Stimulated activated CD8-positive, alpha-beta memory T cell treated with anti-CD3 and anti-CD28 coated beads, Interleukin-4, amount 100 ng/mL, for 1 hour (primary cell): ENCODE measurements at places on chromosomes 5 and 9.

- no peak for DNase-seq
Measured at GRCh38 chr9:389159-389558, 174.5 kb downstream of the DOCK8 start.

DNA sequence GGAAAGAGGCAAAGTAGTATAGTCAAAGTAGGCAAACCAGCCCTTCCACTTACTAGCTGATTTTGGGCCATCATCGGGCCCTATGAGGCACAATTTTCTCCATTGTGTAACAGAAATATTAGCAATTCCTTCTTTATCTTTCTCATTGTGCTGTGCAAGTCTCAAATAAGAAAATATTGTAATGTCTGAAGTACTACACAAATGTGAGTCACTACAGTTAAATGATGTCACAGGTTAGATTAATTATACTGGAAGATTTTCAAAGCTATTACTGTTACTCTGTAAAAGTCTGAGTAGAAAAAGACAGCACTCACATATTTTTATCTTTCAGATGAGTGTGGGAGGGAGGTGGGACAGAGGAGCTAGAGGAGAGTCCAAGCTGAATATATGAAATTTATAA is 12.4 kb upstream of the TMC1 start:
- no peak for DNase-seq

- DNase-seq, result no peak
Measured at GRCh38 chr9:86599561-86599960, 245.4 kb upstream of the TUT7 start.

DNA sequence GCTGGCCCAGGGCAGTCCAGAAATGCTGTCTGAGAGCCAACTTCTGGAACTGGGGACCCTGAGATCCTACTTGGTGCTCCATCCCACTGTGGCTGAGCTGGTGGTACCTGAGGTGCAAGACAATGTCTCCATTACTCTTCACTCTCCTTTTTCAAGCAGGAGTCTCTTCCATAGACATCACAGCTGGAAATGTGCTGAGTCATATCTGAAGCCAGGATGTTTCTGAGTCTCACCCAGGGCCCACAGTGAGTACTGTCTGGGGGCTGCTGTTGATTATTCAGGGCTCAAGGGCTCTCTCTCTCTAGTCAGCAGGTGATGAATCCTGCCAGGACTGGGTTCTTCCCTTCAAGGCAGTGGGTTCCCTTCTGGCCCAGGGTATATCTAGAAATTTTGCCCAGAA is 145.2 kb upstream of the TAS2R1 start:
- DNase-seq, result no peak

DNA sequence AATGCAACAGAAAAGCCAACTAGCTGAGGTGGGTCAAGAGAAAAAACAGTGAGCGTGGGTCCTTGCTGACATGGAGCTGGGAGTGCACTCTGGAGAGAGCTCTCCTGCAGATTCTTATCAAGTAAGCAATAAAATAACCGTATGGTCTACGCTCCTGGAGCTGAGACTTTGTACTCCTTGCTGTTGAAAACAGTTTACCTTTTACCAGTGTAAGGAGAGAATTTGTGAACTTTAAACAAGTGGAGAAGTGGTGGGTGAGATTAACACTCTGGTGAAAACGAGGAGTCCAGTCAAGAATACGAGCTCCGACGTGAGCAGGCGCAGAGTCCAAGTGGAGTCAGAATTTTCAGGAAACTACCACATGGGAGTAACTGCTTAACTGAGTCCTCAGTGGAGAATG is 156.1 kb upstream of the ERCC6L2 start:
- DNase-seq, result no peak

DNA sequence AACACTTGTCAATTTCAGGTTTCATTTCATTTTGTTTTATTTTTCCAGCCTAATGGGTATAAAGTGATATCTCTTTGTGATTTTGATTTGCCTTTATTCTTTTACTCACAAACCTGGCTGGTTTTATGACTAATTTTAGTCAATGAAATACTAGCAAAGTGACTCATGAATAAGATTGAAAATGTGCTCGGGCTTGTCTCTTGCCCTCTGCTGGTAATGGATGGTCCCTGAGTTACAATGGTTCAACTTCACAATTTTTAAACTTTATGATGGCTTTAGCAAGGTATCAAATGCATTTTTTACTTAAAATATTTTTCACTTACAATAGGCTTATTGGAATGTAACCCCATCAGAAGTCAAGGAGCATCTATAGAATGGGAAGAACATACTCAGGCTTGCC is 431.4 kb upstream of the CCNG1 start:
- no peak for DNase-seq

DNA sequence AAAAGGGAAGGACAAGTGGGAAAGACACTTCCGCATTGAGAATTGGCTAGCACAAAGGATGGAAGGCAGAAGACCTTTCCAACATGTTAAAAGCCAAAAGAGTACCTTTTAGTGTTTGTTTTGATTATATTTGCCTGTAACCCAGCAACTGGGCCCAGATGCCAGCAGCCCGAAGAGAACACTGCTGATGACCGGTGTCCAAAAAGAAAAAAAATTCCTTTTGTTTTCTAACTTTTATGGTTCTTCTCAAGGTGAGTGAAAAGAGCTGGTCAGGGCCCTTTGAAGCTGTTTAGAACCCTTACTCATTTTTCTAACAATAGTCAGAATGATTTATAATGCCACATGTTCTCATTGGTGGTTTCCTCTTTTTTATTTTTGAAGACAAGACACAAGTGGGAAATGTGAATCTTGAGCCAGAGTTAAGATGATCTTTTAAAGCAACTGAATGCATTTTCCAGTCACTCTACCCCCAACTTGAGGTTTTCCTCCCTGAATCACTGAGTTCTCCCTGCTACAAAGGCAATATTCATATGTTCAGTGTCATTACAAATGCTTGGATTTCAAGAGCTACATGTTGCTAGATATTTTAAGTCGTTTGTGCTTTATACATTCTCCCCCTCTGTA is 32.3 kb upstream of the ZNF462 start:
- DNase-seq, result no peak

GRCh38 chr9:98787766-98788335 is 8.5 kb downstream of the ANKS6 start:
- DNase-seq, result no peak

- DNase-seq, result no peak
Measured at GRCh38 chr9:130340011-130340410, 74.5 kb downstream of the HMCN2 start.

DNA sequence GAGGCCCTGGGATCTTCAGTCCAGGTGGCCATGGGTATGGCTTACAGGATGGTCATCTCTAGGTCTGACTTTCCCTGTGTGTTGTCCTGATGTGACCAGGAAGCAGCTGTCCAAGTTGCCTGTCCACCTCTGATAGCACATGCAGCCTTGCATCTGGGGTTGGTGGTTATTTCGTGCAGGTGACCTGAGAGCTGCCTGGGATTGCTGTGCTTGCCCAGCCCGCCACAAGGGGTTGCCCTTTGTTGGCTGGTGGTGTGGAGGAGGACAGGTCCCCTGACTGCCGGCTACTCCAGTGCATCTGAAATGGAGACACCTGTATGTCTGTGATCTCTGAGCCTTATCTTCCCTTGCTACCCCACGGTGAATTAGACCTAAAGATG is 212.6 kb downstream of the ARHGAP26 start:
- no peak for DNase-seq

GRCh38 chr5:169474226-169474625 is 109.3 kb upstream of the SPDL1 start:
- no peak for DNase-seq
